ENCODE measurements at places on chromosomes 2 and 18.

- peak; percentile 18 for DNase-seq
Observed at GRCh38 chr2:98335271-98335670, 11.0 kb upstream of the CNGA3 start.

DNA sequence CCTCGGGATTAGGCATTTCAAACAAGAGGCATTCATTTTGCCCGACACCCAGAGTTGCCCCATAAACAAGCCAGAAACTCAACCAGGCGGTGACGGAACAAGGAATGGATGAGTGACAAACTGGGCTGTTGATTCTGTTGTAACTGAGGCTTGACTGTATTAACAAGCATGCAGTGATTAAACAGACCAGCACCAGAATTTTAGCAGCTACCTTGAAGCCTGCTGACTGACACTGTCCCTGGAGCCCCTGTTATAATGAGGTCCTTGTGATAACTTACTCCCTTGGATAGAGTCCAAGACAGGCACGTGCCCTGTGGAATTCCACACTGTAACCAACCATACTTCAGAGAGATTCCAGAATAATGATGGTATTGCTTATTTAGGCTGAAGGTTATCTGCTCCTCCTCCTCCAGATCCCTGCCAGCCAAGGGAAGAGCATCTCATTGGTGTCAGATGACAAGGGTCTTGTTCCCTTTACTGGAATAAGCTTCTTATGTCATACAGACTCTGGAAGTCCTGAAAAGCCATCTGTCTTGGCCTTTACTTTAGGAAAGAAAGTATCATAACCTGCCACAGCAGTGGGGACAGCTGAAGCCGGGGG, 97.1 kb upstream of the RMDN2 start:
- DNase-seq, result no peak

- no peak for DNase-seq
Observed at GRCh38 chr18:51273437-51273836, 76.0 kb upstream of the MEX3C start.

- DNase-seq, result peak; percentile 46
Observed at GRCh38 chr2:105114551-105114950, 76.7 kb downstream of the MRPS9 start.

GRCh38 chr2:65794994-65795393, 362.6 kb upstream of the SPRED2 start:
- DNase-seq, result no peak

- no peak for DNase-seq
Observed at GRCh38 chr2:8076448-8077342, 605.2 kb upstream of the ID2 start.

GRCh38 chr18:7230626-7231349, at the start of gene LRRC30:
Gene LRRC30 (plus strand): TSS chr18:7231089. CDS start chr18:7231139, 50 bp downstream.
- no peak for DNase-seq

- no peak for DNase-seq
Observed at GRCh38 chr2:12824351-12824777, 107.6 kb downstream of the TRIB2 start.

DNA sequence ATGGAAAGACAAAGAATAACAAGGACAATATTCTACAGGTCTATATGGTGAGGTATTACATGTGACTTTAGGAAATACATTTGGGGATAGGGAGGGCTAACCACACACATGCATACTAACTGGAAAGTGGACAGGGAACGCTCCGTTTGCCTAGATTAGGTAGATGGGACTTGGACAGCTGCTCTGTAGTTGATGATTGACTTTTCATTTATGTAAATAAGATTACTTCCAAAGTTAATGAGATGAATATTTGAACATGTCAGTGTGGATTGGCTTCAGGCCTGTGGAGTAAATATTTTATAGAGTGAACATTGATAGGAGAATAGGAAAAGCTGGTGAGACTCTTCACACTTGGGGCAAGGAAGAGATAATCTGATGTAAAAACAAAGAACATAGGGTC, 142.0 kb downstream of the NCK2 start:
- DNase-seq, result no peak

DNA sequence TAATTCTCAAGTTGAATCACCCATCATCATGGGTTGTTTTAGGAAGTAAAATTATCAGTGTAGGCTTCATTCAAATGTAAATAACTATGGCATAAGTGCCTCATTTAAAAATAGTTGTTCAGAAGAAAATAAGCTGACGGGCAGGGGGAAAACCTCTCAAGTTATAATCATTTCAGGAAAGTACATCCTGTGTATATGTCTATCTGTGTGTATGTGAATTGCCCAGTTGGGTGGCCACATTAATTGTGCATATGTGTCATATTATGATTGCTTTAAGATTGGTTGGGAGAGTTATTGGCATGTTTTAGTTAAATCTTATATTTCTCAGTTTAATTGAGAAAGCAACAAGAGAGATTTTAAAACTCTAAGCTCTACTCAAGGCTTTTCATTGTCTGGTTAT, 282.8 kb upstream of the VWC2L start:
- no peak for DNase-seq

GRCh38 chr2:170885130-170885791, 43.8 kb upstream of the GORASP2 start:
- DNase-seq, result no peak

- DNase-seq, result peak; percentile 70
Observed at GRCh38 chr18:65753520-65753919, 2.7 kb downstream of the CDH7 start.

GRCh38 chr2:162390801-162391200, 46.9 kb downstream of the GCA start:
- peak; percentile 17 for DNase-seq

GRCh38 chr2:98823196-98824170, 92.6 kb upstream of the MGAT4A start:
- no peak for DNase-seq

- no peak for DNase-seq
Observed at GRCh38 chr18:38944446-38945024, 1378.9 kb upstream of the CELF4 start.

DNA sequence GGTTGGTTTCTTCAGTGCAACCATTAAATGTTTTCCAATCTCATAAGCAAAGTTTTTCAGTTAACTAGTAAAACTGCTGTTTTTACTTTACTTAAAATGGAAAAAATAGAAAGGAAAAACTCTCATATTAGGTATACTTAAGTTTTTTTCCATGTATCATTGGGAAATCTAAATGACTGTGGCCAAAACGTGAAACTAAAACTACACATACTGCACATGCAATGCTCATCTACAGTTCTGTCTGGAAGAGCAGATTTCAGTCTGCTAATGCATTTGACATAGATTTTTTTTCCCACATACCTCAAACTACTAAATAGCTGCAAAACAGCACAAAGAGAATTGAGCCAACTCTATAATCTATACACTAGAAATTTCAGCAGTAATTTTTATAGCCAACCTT, 62.6 kb downstream of the COL5A2 start:
- no peak for DNase-seq

GRCh38 chr2:3263487-3263886, 114.1 kb downstream of the EIPR1 start:
- no peak for DNase-seq

- DNase-seq, result no peak
Observed at GRCh38 chr2:179253226-179253625, 11.4 kb downstream of the SESTD1 start.

- DNase-seq, result peak; percentile 76
Observed at GRCh38 chr2:23199115-23199918, 185.7 kb upstream of the KLHL29 start.

DNA sequence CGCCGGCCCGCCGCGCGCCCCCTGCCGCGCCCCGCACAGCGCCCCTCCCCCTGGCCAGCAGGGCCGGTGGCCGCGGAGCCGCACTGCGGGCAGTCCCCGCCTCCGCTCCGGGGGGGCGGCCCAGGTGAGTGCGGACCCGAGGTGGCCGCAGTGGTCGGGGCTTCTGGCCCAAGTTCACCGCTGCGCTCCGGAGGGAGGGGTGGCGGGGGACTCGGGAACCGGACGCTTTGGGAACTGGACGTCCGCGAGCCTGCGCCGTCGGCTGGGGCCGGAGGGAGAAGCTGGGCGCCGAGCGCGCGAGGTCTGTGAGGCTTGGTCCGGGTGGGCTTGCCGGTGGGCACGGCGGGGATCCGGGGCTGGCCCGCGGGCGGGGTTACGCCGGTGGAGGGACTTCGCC, 591 bp upstream of the LDLRAD4 start:
- no peak for DNase-seq

DNA sequence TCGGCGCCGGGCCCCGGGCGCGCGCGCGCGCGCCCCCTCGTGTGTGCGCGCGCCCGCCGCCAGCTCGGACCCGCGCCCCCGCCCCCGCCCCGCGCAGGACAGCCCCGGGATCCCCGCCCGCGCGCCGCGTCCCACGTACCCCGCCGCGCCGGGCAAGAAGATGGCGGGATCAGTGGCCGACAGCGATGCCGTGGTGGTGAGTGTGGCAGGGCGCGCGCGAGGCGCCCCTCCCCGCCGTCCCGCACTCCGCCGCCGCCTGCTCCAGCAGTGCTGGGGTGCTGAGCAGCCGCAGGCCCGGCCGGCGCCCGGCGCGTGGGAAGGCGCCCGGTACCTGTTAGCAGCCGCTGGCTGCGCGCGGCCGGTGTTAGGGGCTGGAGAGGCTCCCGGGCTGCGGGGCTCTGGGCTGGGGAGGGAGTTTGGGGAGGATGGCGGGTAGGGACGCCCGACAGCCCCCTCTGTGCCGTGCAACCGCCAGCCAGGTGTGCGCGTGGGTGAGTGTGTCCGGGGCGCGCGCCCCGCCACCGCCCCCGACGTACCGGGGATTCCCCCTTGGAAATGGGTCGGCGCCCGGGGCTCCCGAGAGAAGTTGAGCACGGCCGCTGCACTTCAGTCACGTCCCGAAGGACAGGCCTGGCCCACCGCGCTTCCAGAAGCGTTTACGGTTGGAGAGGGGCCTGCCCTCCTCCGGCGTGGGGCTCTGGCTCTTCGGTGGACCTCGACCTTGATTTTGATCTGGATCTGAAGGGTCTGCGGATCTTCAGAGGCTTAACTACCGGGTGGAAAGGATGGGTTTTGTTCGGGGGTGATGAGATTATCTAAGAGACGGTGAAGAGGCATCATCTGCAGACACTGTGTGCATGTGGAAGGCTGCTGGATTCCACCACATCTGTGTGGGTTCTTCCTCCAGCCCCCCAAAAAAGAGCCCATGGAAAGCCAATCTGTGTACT, 697 bp downstream of the LGALSL start:
- DNase-seq, result peak; percentile 59

- DNase-seq, result no peak
Observed at GRCh38 chr2:146748046-146748445, 1096.8 kb upstream of the ACVR2A start.

DNA sequence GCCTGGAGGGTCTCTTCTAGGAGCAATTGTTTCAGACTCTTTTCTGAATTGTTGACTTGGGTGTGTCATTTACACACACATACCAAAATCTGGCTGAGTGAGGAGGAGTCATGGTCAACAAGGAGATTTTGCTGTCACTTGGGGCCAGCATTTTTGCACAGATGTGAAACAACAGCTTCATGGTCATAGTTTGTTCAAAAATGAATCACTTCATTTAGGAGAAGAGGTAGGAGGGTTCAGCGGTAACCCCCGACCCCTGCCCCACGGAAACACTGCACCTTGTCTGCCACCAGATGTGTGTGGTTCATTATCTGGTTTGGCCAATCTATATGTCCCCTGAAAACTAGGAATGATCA, 42.2 kb downstream of the LBH start:
- DNase-seq, result no peak

GRCh38 chr2:170213651-170214050, 35.7 kb downstream of the MYO3B start:
- no peak for DNase-seq

- DNase-seq, result no peak
Observed at GRCh38 chr2:138730497-138731030, 49.6 kb downstream of the NXPH2 start.

DNA sequence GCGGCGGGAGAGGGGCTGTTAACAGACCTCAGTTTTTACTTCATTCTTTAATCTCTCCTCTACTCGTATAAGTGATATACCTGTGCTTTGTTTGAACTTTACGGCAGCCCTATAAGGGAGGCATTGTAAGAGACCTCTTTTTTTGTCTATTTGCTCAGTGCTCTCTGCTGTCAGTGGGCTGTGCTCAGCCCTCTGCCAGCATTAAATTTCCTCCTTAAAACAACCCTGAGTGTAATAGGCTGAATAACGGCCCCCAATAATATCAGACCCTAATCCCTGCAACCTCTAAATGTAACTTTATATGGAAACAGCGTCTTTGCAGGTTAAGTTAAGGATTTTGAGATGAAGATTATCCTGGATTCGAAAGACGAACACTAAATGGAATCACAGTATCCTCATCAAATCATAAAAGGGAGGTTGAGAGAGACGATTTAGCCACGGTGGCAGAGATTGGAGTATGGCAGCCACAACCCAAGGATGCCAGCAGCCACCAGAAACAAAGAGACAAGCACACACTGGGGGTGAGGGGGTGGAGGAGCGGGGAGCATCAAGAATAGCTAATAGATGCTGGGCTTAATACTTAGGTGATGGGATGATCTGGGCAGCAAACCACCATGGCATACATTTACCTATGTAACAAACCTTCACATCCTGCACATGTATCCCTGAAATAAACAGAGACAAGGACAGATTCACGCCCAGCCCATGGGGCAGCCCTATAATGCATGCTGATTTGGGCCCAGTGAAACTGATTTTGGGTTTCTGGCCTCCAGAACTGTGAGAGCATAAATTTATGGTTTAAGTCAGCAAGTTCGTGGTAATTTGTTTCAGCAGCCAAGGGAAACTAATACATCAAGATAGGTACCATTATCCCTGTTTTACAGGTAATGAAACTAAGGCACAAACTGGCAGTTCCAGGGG, 894 bp upstream of the FARSB start:
- no peak for DNase-seq

DNA sequence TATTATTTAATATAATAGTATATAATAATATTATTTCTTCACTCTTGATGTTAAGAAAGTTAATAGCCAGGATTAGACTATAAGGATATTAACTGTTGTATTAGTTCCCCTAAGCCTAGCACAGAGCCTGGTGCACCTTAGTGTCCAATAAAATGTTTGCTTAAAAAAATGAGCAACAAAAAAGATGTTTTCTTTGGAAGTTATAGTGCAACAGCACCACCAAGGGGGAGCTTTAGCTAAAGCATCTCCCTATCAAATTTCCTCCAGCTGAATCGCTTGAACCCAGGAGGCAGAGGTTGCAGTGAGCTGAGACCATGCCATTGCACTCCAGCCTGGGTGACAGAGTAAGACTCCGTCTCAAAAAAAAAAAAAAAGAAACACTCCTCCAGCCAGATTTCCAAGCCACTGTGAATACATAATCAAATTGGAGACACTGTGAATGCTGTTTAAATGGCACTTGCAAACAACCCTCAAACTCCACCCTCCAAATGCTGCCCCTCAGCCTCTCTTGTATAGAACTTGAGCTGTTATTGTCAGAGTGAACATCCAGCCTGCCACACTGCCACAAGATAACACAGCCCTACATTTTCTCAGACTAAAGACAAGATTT, 221.9 kb downstream of the DYM start:
- DNase-seq, result no peak

- DNase-seq, result no peak
Observed at GRCh38 chr2:19187323-19188020, 171.0 kb downstream of the OSR1 start.

GRCh38 chr2:37585295-37585908, 86.0 kb downstream of the CDC42EP3 start:
- peak; percentile 64 for DNase-seq

DNA sequence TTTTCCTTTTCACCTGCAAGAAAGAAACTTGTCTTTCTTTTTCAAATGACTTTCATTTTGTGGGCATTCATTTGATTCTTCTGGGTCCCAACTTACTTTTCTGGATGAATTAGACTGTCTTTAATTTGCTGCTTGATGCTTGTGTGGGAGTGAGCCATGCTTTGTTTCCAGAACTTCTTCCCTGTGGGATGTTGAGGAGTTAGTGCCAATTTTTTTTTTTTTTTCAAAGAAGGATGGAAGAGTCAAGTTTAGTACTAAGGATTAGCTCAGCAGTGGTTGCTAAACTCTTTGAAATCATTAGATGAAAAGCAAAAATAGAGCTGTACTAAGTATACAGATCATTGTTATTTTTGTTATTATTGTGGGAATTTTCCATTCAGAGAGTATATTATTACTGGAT, 17.2 kb upstream of the KCTD1 start:
- no peak for DNase-seq
